ENCODE measurements at places on chromosomes 12 and 14.
A peak's percentile ranks its signal among the peaks of the same experiment; 100 is the strongest.

DNA sequence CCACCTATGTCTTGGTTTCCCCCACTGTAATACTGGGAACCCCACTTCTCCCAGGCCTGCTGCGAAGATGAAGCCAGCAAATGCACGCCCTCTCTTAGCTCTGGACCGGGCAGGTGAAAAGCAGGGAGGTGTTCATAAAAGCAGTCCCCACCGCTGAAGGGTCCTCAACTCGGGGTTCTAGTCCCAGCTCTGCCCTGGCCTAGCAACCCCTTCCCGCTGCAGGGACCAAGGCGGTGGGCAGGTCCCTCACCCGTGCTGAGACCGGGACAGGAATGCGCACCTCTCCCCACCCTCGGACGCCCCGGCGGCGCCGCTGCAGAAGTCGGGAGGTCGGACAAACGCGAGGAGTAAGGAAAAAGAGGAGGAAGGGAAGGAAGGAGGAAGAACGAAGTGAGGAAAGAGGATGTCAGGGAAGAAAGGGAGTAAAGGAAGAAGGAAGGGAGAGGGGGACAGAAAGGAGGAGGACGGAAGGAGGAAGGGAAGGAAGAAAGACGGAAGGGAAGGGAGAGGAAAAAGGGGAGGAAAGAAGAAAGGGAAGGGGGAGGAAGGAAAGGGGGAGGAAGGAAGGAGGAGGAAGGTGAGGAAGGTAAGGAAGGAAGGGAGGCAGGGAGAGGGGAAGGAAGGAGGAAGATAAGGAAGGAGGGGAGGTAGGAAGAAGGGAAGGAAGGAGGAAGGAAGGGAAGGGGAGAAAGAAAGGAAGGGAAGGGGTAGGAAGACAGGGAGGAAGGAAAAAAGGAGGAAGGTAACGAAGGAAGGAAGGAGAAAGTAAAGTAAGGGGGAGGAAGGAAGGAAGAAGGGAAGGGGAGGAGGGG lies 701 bp downstream of the SPRING1 start:
- DNase-seq = no peak

GRCh38 chr12:71521125-71521524 lies 81.5 kb downstream of the LGR5 start:
- no peak for DNase-seq

DNA sequence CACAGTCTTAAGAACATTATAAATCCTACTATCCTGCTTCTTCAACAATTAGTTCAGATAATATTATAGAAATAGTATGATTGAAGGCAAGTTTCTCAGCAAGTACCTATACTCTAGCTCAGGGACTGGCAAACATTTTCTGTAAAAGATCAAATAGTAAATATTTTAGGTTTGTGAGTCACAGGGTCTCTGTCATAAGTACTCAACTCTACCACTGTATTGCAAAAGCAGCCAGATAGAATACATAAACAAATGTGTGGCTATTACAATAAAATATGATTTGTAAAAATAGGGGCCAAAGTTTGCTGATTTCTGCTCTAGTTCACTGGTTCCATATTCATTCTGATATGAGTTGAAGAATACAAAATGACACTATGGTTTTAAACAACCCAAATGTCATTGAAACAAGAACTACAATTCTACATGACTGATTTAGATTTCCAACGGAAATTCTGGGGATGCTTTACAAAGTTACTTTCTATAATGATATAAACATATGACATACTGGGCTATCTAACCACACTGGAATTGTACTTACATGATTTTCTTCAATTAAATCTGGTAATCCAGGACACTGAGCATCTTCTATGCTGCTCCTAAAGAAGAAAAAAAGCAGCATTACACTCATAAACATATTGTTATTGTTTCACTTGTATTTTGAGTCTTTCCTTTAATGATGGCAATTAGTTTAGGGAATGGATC lies 23.2 kb downstream of the LGALS3 start:
- DNase-seq = no peak

DNA sequence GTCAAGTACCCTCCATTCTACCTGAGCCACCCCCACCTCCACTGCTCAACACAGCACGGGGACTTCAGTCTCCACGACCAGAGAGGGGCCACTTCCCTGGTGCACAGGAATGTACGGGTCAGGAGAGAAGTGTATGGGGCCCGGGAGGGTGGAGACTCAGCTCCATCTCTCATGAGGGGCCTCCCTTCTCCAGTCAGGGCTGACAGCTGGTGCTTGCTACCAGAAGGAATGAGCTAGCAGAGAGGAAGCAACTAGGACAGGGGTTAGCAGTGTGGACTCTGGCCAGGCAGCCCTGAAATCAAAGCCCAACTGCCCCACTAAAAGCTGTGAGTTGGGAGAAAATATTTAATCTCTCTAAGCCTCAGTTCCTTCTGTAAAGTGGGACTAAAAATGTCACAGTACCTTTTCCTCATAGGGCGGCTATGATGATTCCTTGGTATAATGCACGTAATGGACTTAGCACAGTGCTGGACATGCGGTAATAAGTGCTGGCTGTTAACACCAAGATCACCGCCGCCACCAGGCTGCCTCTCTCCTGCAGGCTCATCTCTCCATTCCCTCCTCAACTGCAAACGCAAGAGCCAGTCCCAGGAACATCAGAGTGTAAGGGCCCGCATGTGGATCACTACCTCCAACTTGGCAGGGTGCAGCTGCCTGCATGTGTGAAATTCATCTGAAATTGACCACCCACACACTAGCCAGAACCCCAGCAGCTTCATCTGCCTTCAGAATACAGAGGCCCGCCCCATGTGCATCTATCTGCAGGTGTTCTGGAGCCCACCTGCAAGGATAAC lies 14.6 kb downstream of the ACTN1 start:
- DNase-seq = no peak

DNA sequence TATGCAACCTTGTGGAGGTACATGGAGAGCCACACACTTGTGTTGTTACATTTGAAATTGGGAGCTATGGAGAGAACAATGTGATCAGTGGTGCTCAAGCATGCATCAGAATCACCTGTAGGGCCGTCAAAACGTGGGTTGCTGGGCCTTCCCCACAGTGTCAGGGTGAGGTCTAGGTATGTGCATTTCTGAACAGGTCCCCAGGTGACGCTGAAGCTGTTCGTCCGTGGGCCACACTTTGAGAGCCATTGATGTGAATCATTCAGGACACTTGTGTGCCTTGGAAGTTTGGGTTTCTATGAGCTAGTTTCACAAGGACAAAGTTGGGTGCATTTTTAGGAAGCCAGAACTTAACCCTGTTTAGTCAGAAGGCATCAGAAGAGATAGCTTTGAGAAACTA lies 291.7 kb upstream of the FKBP4 start:
- DNase-seq = no peak

GRCh38 chr14:52494444-52494843 lies 57.9 kb downstream of the TXNDC16 start:
- DNase-seq = no peak

GRCh38 chr14:30345511-30345910 lies 213.4 kb upstream of the G2E3 start:
- no peak for DNase-seq

DNA sequence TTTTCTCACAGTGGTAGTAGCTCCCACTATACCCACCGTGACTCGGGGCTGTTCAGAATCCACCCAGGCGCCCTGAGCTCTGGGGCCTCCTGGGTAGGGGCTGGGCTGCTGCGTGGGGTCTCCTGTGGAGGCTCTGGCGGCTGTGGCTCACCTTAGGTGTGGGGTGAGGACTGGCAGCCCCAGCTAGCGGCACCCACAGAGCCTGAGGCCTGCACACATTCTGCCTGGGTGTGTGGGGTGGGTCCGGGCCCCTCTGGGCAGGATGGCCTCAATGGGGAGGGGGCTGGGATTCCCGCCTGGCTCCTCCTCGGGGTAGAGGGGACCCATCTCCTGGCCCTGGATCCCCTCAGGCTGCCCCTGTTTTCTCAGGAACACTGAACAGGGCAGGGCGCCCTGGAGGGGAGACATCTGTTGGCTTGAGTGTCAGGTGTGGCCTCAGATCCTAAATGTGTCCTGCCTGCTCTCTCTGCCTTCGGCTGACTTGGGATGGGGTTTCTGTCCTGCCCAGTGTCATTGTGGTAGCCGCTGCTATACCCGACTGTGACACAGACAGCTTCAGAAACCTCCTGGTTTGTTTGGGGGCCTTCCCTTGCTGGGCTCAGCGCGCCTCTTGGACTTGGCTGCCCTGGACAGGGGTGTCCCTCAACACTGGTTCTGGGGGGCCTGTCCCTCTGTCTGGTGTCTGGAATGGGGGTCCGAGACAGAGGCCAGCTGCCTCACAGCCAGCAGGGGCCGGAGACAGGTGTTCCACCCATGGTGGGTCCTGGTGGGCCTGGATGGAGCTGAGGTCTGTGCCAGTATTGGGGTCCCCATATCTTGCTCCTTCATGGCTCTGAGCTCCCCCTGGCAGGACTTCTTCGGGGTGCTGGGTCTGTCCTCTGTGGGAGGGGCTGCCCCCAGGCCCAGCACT lies 354.9 kb downstream of the TMEM121 start:
- DNase-seq = no peak

GRCh38 chr14:50371546-50371945 lies 25.1 kb downstream of the CDKL1 start:
- DNase-seq = no peak

DNA sequence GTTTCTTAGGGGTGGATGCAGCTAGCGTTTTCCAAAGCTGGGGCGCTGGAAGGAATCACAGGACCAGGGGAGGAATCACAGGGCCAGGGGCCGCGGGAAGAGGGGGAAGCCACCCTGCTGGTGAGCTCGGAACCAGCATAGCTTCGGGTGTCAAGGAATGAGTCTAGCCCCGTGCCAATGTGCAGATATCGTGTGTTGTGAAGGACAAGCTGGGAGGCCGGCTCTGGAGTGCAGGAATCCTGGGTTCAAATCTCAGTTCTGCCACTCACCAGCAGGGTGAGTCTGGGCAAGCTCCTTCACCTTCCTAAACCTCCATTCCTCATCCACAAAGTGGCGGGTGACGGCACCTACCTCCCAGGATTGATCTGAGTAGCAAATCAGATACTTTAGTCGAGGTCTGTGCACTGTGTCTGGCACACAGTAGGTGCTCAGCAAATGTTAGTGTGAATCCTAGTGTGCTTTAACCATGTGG lies 53.6 kb upstream of the RIN3 start:
- no peak for DNase-seq

DNA sequence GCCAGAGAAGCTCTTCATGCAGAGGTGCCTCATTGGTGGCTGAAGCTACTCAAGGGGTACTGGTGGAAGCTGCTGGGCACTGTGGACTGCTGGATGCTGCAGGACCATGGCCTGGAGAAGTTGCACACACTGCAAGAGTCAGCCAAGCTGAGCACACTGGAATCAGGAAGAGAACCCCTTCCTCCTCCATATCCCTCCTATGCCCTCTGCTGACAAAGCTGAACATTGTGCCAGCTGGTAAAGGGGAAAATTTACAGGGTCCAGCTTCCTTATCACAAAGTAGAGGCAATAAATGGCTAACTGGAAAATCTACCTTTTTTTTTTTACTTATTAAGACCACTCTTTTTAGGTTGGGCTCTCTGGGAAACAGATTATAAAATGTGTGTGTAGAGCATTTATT lies 6.5 kb downstream of the CCDC175 start:
- DNase-seq = no peak

DNA sequence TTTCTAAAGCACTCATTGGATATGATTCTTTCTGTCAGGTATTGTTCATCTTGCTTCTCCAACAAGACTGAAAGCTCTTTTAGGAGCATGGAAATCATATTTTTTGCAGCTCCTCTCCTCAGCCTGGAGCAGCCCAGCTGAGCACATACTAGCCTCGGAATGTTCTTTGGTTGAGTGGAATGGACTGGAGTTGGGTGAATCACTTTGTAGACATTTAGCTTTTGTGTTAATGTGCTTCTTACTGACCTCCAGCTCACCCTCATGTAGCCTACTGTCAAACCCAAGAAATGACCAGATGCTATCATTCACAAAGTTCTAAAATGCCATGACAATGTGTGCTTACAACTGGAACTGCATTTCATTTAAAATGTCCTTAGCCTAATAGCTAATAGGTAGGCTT lies 161.1 kb downstream of the NUAK1 start:
- DNase-seq = no peak

DNA sequence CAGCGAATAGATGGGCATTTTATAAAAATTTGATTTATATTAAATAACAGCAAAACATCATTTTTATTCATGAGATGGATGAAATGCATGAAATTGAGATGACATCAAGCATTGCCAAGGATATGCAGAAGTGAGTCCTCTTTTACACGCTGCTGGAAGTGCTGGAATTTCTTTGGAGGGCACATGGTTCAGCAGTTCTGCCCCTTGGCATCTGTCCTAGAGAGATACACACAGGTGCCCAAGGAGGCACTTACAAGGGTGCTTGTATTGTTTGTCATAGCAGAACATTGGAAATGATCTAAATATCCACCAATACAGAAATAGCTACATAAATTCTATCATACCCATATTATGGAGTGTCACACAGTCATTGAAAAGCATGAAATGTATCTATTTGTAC lies 441.1 kb upstream of the TMPO start:
- DNase-seq = no peak

- no peak for DNase-seq
These were observed 525 bp downstream of the RNU6-8 start for GRCh38 chr14:32202491-32202997.

DNA sequence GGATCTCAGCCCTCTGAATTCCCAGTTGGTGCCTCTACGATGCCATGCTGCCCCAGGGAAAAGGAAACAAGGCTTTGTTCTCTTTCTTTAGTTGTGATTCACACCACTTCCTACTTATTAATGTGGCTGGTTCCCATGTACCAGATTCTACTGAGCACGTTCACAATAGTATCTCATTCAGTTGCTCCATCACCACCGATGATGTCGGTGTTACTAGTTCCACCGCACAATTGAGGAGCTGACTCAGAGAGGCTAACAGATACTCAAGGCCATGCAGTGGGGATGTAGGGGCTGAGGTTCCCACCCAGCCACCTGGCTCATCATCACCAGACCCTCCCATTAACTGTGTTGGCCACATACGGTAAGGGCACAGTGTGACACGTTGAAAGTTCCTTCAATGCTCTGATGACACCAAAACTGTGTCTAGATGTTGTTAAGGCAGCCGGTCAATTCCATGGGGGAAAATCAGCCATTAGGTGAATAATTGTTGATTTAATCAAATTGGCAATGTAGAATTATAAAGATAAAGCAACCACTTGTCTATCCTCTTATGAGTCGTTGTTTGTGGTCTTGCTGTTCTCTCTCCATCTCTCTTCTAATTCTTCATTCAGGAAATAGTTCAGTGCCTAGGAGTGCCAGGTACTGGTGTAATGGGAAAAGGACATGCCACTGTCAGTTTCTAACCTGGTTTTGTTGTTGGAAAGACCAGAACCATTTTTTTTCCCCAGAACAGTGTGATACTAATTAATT lies 244.2 kb upstream of the CRY1 start:
- DNase-seq = no peak

DNA sequence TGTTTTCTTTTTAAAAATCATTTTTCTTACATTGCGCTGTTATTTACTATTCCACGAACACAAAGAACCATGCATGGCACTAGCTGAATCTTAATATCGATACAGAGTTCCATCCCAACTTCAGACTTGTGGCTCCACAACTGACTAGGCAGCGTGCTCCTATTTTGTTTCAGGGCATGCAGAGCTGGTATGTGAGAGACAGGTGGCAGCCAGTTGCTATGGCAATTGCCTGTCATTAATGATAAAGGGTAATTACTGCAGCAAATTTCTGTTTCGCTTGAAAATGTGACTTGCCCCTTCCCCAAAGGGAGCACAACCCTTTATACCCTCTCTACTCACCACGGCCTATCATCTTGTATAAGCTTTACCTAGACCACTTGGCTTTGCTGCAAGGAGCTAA lies 113.1 kb upstream of the G2E3 start:
- no peak for DNase-seq

- peak; percentile 2 for DNase-seq
These were observed 213.5 kb upstream of the SLC38A2 start for GRCh38 chr12:46585854-46586621.

- DNase-seq = no peak
These were observed 1541.9 kb downstream of the AACS start for GRCh38 chr12:126607157-126607556.

- no peak for DNase-seq
These were observed 616.4 kb downstream of the MED13L start for GRCh38 chr12:115661112-115661511.
